ENCODE measurements at places on chromosomes 11 and 22. TPM values are rescaled to one million over a fixed set of nuclear protein-coding genes. Genes with fewer than 3 reads are reported as not detected.

Gene MN1
- 4.5 TPM for total RNA-seq

Gene OR52N1
- not detected for total RNA-seq

Gene XKR3
- not detected for total RNA-seq

Gene TPBGL
- total RNA-seq = 0.10 TPM

Gene LINC01488
- total RNA-seq = not detected

Gene OR51B5
- 0.31 TPM for total RNA-seq

Gene CCDC86
- 3.8 TPM for total RNA-seq

Gene TECTA
- total RNA-seq = 0.10 TPM

Gene SCGB1A1
- not detected for total RNA-seq

Gene NNMT
- 0.73 TPM for total RNA-seq

Measured in mononuclear cell (primary cell).